Stimulated activated CD4-positive, alpha-beta T cell treated with anti-CD3 and anti-CD28 coated beads, Interleukin-2, amount 100 ng/mL, for 4 hours (primary cell): ENCODE measurements at places on chromosomes 3 and 15.

GRCh38 chr15:22831473-22831872, 7.0 kb upstream of the NIPA2 start:
- DNase-seq: no peak

GRCh38 chr3:64924961-64925360, 237.2 kb upstream of the ADAMTS9 start:
- no peak for DNase-seq

DNA sequence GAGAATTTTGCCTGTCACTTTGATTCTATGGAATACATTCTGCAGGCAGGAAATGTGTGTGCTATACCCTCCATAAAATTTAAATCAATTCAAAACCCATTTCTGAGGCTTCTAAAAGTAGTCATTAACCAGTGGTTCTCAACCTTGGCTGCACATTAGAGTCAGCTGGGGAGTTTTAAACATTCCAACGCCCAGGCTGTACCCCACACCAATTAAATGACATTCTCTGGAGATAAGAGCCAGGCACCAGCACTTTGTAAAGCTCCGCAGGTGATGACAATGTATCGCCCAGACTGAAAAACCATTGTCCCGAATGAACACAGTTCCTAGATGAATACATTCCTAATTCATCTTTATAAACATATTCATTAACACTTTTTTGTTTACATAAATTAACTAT, 110.6 kb upstream of the MB21D2 start:
- DNase-seq: no peak

- no peak for DNase-seq
Measured at GRCh38 chr15:38190501-38190900, 62.1 kb upstream of the SPRED1 start.

DNA sequence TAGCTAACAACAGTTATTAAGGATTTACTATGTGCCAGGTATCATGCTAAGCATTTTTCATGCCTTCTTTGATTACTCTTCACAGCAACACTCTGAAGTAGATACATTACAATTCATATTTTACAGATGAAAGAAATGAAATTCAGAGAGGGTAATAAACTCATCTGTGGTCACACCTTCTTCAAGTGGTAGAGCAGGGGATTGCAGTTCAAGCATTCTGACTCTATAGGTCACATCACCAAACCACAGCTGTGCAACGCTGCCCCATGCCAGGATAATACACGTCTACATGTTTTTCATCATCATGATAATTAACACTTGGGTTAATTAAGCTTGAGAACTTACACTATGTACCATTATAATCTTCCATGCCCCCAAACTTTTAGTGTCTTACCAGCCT, 98.5 kb downstream of the LRRC3B start:
- DNase-seq: no peak

DNA sequence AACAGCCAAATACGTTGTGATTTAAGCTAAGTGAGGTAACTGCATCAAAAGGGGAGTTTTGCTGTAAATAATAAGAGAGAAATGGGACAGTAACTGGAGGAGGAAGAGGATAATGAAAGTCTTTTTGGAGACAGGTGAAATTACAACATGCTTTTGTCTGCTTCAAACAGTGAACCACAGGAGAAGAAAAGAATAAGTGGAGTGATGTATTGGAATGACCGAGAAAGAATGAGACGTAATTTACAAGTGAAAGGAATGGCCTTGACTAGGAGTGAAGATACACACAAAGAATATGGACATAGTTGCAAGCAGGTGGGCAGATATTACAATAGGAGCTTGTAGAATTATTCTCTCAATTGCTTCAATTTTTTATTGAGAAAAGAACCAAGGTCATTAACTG, 550.8 kb downstream of the DIPK2A start:
- DNase-seq: no peak

DNA sequence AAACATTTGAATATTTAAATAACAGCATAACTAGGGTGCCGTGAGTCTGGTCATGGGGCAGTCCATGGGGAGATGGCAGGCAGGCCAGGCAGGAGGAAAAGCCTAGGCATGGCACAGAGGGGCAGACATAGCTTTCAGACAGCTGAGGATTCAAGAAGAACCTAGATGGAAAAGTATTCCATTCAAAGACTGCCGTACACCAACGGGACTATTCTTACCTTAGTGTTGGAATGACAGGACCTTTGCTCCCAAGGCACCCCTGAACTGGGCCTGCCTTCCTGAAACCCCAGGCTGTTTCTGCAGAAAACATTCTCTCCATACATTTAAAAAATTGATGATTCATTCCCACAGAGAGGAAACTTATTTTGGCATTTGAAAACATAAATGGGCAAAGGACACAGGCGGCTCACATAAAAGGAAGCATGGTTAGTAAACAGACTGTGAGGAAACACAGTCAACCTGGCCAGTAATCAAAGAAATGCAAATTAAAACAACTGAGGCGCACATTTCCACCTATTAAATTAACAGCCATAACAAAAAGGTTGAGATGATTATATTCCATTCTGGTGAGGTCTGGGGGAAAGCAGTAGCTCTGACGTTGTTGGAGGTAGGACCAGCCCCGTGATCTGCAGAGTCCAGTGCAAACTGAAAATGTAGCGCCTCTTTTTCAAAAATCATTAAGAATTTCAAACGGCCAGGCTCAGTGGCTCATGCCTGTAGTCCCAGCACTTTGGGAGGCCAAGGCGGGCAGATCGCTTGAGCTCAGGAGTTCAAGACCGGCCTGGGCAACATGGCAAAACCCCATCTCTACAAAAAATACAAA, 71.3 kb upstream of the SMAD3 start:
- DNase-seq: no peak

- DNase-seq: no peak
Measured at GRCh38 chr3:5456199-5456598, 268.7 kb downstream of the EDEM1 start.

DNA sequence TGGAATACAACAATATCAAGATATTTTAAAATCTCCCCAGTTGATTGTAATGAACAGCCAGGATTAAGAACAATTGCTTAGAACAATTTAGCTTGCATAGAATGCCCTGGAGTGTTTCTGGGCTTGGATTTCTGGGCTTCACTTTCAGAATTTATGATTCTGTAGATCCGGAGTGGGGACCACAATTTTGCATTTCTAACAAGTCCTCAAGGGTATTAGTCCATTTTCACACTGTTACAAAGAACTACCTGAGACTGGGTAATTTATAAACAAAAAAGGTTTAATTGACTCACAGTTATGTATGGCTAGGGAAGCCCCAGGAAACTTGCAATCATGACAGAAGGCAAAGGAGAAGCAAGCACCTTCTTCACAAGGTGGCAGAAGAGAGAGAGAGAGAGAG, 54.3 kb upstream of the MYRIP start:
- DNase-seq: no peak
